ENCODE measurements at places on chromosomes 2 and 18.

- no peak for DNase-seq
Measured at GRCh38 chr18:76255070-76255683, 239.9 kb downstream of the ZNF516 start.

GRCh38 chr18:43665105-43665788 lies 388.0 kb upstream of the SYT4 start:
- no peak for DNase-seq

DNA sequence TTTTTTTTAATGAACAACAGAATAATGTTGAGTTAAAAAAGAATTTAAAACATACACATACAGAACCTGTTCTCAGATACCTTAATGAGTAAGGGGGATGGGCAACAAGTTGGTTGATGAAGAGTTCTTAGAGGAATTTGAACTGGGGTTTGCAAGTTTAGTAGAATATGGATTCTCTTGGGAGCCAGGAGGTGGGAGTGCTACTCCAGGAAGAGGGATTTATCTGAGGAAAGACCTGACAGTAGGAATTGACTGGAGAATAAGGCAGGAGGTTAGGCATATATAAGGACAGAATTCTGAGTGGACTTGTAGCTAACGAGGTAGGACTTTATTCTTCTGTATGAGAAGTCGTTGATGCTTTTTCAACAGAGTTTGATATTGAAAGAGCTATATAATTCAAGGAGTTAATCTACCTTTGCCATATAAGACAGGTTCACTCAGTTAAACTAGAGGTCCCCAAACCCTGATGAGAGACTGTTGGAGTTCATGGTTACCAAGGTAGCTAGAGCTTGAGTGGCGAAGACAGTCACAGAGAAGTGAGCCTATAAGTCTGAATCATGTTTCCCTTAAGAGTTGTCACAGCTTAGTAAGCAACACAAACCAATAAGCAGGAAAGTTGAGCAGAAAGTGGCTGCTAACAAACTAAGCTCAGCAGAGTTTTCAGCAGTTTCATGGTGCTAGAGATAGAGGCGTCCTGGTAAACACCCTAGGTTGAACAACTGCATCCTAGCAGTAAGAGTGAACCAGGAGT lies 88.2 kb downstream of the NCOA1 start:
- DNase-seq = no peak

- peak; percentile 22 for DNase-seq
Measured at GRCh38 chr2:228367356-228367755, 185.9 kb upstream of the SPHKAP start.

- no peak for DNase-seq
Measured at GRCh38 chr18:46810481-46811000, 53.7 kb upstream of the ST8SIA5 start.

DNA sequence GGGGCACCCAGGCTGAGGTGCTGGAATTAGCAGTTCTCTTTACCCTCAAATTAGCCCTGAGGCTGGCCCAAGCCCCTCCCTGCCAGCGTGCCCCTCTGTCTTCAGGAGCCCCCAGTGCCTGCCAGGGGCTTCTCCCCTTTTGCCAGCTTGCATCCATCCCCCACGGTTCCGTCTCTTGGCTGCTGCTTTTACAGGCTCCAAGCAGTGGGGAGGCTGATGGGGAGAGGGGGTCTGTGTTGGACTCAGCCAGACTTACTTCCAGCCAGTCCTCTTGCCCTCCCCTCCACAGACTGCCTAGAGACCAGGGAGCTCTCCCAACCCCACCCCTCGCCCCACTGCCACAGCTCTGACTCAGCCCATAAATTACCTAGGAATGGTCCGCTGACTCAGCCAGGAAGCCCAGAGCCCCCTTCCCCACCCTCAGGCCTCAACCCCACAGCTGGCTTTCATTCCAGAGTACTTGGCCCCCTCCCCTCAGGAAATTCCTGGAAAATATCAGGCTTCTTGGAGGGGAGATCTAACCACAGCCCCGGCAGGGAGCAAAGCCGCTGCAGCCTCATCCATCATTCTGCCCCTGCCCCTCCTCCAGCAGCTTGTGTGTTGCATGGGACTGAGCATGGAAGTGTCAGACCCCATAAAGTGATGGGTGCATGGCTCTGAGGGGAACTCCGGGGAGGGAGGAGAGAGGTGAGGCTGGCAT lies 184.6 kb downstream of the ZFP36L2 start:
- no peak for DNase-seq

- no peak for DNase-seq
Measured at GRCh38 chr2:30681022-30681421, 126.2 kb downstream of the CAPN13 start.

DNA sequence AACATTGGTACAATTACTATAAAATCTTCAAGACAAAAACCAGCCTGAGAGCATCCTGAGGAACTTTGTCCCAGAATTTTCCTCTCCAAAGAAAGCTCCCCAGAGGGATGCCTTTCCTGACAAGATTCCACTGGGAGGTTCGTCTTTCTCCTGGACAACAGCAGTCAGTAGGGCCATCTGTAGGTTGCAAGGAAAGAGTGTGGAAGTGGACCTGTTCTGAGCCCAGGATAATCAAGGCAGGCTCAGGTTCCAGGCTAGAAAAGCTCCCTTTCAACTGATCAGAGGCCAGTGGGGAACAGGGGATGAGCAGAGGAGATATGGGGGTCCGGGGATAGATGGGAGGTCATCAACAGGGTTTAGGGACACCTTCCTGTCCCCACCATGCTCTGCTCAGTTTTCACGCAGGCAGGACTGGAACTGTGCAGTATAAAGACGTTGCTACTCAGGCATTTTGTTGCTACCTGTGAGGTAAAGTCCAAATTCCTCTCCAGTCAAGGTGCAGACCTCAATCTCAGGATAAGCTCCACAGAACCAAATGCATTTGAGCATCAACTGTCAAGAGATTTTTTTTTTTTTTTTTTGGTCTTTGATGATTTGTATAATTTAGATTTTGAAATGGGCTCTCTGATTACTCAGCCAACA lies 126.2 kb downstream of the STRN start:
- DNase-seq = no peak

DNA sequence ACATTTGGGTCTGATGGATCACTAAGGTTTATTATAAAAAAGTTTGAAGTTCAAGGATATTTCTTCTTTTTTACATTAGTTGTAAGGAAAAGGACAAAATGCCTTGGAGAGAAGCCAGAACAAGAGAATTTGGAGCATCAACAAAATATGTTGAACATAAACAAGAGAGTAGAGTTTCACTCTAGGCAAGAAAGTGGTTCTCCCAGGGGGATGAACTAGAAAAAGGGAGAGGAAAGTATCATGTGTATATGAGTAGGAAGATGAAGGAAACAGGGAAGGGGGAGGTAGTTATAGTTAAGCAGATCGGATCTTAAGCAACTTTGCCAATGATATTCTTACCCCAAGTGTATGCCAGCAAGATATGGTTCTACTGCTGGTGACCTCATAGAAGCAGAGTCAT lies 63.8 kb upstream of the GALNT3 start:
- DNase-seq = no peak

- DNase-seq = no peak
Measured at GRCh38 chr18:44835703-44836102, 155.0 kb downstream of the SETBP1 start.

GRCh38 chr18:5673616-5674015 lies 129.8 kb upstream of the EPB41L3 start:
- no peak for DNase-seq

Data from COR-L47 (cell line).